ENCODE measurements at places on chromosomes 2 and 18.

DNA sequence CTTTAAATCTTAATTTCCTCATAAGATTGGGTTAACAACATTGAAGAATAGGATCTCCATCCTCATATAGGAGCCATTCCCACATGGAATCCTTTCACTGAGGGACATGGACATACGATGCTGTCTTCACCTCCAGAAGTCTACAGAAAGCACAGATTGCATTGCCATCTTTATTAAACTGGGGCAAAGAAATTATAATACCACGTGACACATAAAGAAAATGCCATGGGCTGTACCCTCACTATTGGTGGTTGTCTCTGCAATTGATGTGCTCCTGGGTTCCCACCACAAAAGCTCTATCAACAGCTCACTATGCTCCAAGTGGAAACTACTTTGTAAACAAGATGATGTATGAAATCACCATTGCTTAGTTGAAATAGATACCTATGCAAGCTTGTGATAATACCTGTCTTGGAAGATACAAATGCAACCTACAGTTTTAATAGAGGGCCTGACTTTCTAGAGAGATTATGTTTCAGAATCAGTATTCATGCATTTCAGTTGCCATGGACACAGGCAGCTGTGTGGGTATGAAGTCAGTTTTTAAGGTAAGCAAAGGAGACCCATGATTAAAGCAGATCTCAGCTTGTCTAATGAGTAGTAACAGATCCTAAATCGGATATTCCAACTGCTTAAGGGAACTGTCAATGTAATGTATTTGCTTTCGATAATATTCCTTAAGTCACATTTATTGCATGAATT, 337.0 kb downstream of the RAD51AP2 start:
- no peaks in the 10 kb centered on the region for H3K27me3 ChIP-seq
- no peaks in the 10 kb centered on the region for H3K4me1 ChIP-seq
- H3K4me3 ChIP-seq = no peak overlapping the region
- H3K36me3 ChIP-seq = no peaks in the 10 kb centered on the region

DNA sequence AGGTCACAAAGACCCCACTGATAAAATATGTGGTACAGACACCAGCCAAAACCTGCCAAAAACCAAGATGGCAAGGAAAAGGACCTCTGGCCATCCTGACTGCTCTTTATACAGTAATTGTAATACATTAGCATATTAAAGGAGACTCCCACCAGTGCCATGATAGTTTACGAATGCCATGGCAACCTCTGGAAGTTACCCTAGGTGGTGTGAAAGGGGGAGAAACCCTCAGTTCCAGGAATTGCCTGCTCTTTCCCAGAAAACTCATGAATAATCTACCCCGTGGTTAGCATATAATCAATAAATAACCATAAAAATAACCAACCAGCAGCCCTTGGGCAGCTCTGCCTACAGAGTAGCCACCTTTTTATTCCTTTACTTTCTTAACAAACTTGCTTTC, 129.8 kb upstream of the EPB41L3 start:
- no peak for DNase-seq
- H3K27me3 ChIP-seq = no peaks in the 10 kb centered on the region
- no peaks in the 10 kb centered on the region for H3K36me3 ChIP-seq
- H3K4me1 ChIP-seq = no peaks in the 10 kb centered on the region
- H3K4me3 ChIP-seq = no peak overlapping the region

DNA sequence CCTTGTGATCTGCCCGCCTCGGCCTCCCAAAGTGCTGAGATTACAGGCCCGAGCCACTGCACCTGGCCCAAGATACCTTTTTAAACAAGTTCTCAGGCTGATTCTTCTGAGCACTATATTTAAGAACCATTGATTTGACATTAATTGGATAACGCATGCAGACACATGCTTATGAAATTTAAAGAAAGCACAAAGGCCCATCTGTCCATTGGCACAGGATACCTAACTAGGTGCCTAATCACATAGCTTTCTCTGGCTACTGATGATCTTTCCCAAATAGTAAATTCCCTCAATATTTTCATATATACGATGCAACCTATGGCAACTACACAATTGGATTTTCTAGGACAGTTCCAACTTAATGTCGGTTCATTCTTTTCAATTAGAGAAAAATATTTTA, 62.5 kb upstream of the STAM2 start:
- H3K4me1 ChIP-seq = no peaks in the 10 kb centered on the region
- no peaks in the 10 kb centered on the region for H3K36me3 ChIP-seq
- DNase-seq = no peak
- no peaks in the 10 kb centered on the region for H3K27me3 ChIP-seq

- H3K36me3 ChIP-seq = no peaks in the 10 kb centered on the region
- no peak overlapping the region for H3K27ac ChIP-seq
- no peak for DNase-seq
- no peak overlapping the region for H3K4me3 ChIP-seq
Observed at GRCh38 chr2:120600335-120600734, 135.3 kb upstream of the GLI2 start.

GRCh38 chr18:35581546-35581897, at the start of gene GALNT1:
GALNT1 (plus strand) TSS chr18:35581740; CDS start chr18:35654663, 72,923 bp downstream.
- no peaks in the 10 kb centered on the region for H3K27me3 ChIP-seq
- no peaks in the 10 kb centered on the region for H3K36me3 ChIP-seq
- peak within 1 kb of the TSS; percentile 64 for H3K4me3 ChIP-seq
- H3K4me1 ChIP-seq = peaks cover 18% of the 10 kb centered on the region
- H3K27ac ChIP-seq = peak within 1 kb of the TSS; percentile 26

GRCh38 chr2:132690664-132691303, 20.8 kb upstream of the LYPD1 start:
- no peaks in the 10 kb centered on the region for H3K4me1 ChIP-seq
- no peak for DNase-seq
- no peak overlapping the region for H3K4me3 ChIP-seq

DNA sequence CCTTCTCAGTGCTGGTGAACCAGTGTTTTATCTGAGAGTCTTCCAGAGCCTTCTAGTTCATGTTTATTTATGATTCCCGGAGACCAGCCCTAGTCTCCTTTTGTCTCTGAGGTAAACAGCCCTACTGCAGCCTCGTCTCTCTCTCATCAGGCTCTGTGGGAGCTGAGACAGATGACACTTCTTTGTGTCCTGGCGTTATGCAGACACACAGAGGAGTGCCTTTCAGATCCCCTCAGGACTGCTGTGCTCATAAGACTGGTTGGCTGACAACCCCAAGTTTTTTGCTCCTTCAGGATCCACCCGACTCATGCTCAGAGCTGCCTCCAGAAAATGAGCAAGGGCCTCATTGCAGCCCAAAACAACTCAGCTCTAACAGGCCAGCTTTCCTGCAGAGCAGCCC, 523.8 kb upstream of the SPHKAP start:
- DNase-seq = no peak
- no peak overlapping the region for H3K27ac ChIP-seq
- H3K27me3 ChIP-seq = no peaks in the 10 kb centered on the region
- H3K36me3 ChIP-seq = no peaks in the 10 kb centered on the region
- no peak overlapping the region for H3K4me3 ChIP-seq
